Stimulated activated CD4-positive, alpha-beta T cell treated with anti-CD3 and anti-CD28 coated beads, Interleukin-1b, Interleukin-23, amount 100 ng/mL, for 1 hour (primary cell): ENCODE measurements at places on chromosomes 16 and 17.

GRCh38 chr16:27706156-27706865, 156.4 kb downstream of the KATNIP start:
- DNase-seq: no peak

- DNase-seq: no peak
These were observed 1.0 kb upstream of the MFAP4 start for GRCh38 chr17:19387921-19388521.

- no peak for DNase-seq
These were observed 115.6 kb upstream of the SDK2 start for GRCh38 chr17:73759734-73760438.

GRCh38 chr16:10738231-10739077, 5.2 kb upstream of the NUBP1 start:
- no peak for DNase-seq

- no peak for DNase-seq
These were observed 8.0 kb downstream of the ZNF750 start for GRCh38 chr17:82831818-82832200.

DNA sequence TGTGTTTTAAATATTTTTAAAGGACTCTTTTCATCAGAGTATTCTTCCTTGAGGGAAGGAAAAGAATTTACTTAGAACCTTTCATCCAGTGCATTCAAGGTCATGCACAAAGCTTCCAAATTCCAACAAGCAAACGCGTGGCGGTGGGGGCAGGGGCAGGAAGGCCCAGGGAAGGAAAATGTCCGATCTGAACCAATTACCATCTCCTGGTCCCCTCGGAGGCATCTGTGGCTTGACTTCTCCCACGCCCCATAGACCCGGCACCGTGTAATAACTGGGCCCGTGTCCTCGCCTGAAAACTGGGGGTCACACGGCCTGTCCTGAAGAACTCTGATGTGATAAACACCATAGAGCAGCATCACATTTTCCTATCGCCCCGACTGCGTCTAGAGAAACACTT, 18.3 kb downstream of the MEAK7 start:
- no peak for DNase-seq

GRCh38 chr16:31435341-31436220, 7.0 kb downstream of the ZNF843 start:
- no peak for DNase-seq
